ENCODE measurements at places on chromosomes 4 and X.

GRCh38 chr4:168796362-168797106 is 213.5 kb downstream of the CBR4 start:
- DNase-seq: no peak

- peak; percentile 11 for DNase-seq
Measured at GRCh38 chrX:24398766-24399165, 38.3 kb downstream of the SUPT20HL1 start.

- DNase-seq: no peak
Measured at GRCh38 chrX:87409113-87409841, 108.3 kb upstream of the KLHL4 start.

DNA sequence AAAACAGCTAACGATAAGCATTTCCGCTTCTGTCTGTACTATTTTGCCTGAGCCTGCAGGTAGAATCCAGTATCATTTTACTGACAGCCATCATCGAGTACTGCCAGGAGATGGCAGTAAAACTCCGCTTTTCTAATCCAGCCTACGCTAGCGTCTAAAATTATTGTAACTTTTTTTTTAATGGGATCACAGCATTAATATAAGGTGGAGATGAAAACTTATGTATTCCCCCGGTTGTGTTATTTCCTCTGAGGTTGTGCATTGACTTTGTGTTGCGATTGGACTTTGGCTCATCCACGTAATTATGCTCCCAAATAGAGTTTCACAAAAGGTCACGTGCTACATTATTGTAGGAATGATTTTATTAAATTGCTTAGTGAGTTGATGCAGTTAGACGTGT is 248.1 kb downstream of the C4orf33 start:
- DNase-seq: peak; percentile 38

DNA sequence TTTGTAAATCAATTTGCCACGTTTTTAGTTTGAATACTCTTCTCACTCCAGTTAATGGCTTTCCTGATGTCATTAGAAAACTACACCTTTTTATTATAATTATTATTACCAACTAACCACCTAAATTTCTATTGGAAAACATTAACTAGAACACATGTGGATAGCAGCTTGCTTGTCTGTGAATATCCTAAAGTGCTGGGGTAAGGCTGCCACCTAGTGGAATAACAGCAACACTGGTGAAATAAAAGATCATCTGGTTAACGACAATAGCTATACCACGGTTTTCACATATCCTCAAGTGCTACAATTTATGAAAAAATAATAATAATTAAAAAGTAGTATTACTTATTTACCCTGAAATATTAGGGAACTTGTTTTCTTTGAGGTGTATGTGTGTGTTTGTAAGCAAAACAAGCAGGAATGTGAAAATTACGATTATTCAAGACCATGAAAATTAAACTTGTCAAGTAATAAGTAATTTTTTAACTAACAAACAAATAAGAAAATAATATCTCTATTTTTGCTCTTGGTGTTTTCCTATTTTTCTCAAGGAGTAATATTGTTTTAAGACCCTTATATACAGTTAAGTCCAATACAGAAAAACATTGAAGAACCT is 130.1 kb upstream of the TECRL start:
- peak; percentile 88 for DNase-seq

GRCh38 chr4:121255986-121256750 is 92.0 kb upstream of the TNIP3 start:
- DNase-seq: no peak

GRCh38 chr4:170949084-170949483 is 859.3 kb upstream of the AADAT start:
- no peak for DNase-seq

DNA sequence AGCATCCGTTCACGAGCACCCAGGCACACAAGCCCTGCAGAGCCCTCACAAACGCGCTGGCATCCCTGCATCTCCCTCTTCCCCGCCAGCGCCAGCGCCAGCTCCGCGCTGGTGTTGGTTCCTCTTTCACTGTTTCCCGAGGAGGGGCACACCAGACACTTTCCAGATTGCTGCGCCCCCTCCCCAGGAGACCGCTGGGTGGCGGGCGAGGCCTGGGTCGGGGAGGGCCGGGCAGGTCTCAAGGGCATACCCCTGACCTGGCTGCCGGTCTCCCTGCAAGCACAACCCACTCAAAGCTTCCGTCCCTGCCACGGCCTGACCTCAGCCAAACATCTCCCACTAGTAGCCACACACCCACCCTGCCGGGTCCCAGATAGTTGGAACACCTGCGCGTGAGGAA is 2.2 kb upstream of the NKX1-1 start:
- DNase-seq: no peak

DNA sequence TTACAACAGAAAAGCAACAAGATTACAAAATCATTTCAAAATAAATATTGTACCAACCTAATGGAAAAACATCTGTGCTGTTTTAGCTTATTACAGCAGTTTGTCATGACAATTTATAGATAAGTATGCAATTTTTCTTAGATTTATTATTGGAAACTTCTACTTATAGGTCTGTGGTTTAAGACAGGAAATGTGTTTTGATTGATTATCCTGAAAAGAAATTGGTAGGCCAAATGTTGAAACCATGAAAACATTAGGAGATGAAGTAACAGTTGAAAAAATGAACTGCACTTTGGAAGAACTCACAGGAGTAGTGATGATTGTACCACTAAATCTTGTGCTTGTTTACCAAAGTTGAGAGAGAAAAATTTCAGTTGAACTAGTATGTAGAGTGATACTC is 162.2 kb upstream of the GIMD1 start:
- no peak for DNase-seq

DNA sequence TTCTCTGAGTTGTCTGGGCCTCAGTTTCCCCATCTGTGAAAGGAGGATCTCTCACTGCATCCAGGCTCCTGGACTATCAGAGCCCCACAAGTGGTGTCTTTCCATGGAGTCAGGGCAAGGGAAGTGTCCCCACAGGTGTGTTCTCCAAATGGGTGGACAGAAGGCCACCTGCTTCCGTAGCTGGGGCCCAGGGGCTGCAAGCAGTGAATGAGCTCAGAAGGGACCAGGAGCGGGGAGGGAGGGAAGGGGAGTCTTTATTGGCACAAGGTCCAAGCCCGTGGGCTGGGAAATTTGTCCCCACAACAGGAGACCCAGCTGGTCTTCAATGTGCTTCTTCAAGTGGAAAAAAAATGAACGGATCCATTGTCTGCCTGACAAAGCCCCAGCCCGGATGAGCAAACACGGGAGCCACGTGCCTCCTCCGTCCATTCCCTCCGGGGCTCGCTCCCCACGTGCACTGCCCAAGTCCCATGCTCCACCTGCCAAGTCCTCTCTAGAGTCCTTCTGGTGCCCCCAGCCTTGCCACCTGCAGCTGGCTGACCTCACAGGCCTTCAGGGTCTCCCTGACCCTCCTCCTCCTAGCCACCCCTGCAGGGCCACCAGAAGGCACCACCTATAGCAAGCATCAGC is 72.0 kb downstream of the JAKMIP1 start:
- peak; percentile 93 for DNase-seq

DNA sequence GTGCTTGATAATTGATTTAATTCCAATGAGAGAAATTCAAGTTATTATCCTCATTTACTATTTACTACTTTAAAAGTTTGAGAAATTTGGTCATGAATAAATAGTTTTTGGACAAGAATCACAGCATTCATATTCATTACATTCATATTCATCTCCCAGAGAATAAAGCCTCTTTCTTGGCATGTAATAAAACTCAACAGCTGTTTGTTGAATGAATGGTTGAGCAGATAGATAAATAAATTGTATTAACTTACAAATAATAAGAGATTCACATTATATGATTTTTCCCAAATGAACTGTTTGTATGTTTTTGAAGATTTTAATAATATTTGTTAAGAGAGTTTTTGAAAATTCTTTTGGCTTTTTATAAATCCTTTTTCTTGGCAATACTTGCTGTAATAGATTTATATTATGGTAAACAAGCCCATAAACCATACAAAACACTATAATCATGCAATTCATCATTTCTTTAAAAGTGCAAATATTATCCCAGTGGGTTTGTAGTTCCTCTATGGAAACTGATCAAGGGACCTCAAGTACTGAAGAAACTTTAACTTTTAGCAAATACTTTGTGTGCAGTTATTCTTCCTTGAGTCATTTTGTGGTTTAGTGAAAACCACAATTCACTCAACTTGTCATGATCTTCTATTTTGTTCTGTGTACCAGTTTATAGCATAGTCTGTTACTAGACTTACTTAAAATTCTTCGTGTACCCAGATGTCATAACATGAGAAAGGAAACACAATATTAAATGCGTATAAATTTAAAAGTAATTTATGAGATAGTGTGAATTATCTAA is 371.8 kb downstream of the ADGRL3 start:
- no peak for DNase-seq

GRCh38 chr4:189659287-189659686 is 281.4 kb upstream of the FRG1 start:
- no peak for DNase-seq

DNA sequence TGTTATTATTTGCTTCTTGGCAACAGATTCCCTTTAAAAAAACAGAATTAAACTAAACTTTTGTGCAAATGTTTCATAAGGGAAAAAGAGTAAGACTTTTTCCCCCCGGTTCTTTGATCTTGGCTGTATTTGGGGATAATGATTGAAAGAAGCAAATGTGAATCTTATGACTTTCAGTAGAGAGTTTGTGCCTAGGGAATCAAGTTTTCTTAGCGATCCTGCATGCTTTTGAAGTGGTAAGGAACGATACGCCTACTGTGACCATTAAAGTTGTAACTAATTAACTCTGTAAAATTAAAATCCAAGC is 9.0 kb downstream of the ATP10D start:
- no peak for DNase-seq

GRCh38 chr4:44668526-44668925 is 9.7 kb upstream of the GUF1 start:
- DNase-seq: no peak

DNA sequence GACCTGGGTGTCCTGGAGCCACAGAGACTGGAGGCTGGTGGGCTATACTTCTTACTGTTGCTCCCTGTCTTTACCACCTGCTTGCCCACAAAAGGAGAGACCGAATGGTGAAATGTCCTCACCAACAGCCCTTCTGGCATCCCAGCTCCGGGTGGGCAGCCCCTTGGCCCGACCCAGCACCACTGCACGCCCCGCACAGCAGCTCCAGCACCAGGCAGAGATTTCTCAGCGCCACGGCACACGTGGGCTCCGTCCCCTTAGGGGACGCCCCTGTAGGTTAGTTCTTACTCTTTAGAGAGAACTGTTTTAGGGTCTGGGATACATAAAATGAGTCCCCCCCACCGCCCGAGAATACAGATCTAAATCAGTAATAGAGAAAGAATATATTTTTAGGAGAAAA is 158.4 kb upstream of the MAB21L2 start:
- DNase-seq: no peak

DNA sequence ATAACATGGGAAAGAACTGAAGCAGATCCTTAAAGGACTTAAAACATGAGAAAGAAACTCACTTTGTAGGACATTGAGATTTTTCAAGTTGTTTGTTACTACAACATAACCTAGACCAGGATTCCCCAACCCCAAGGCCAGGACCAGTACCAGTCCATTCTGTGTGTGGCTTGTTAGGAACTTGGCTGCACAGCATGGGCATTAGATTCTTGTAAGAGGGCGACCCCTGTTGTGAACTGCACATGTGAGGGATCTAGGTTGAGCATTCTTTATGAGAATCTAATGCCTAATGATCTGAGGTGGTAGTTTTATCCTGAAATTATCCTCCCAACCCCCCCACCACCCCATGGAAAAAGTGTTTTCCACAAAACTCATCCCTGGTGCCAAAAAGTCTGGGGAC is 566.1 kb downstream of the KCTD8 start:
- no peak for DNase-seq

- no peak for DNase-seq
Measured at GRCh38 chr4:54498661-54499111, 159.1 kb upstream of the KIT start.

- DNase-seq: no peak
Measured at GRCh38 chr4:138037696-138038095, 204.5 kb downstream of the SLC7A11 start.

DNA sequence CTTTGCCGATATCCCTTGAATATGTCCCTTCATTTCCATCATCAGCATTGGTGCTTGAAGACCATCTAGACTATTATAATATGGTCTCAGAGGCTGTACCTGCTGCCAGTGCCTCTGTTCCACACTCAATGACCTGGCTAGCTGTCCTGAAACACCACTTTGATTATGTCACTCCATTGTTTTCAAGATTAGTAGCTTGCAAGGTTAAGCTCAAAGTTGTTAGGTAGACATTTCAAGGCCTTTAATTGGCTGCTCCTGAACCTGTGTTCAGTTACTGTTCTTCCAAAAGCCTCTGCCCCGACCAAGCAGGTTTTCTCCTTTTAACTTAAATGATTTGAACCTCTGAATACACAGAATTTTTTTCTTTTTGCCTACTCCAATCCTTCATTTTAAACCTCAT is 52.9 kb downstream of the C4orf33 start:
- DNase-seq: no peak

DNA sequence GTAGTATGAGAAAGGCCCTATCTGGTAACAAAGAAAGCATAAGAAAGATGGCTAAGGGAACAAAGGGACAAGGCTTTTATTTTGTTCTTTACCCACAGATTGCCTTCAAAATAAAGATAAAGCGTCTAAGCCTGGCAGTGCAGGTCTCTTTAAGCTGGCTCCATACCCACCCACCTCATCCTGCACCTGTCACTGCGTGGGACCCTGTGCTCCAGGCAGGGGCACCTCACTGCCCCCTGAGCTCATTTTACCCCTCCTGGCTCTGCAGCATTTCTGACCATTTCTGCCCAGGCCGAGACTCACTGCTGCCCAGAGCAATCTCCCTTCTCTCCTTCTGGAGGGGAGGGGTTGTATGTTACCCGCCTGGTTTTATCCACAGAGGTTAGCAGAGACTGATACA is 1.7 kb upstream of the CYP4V2 start:
- no peak for DNase-seq

Measured in NCI-H1092 treated with DMSO at 0.1 percent for 48 hours (cell line).